ENCODE measurements at places on chromosomes 6 and 20.

GRCh38 chr20:48175261-48175660 is 390.0 kb upstream of the SULF2 start:
- DNase-seq = no peak

GRCh38 chr20:48163505-48163904 is 378.2 kb upstream of the SULF2 start:
- DNase-seq = no peak

GRCh38 chr6:168981187-168981586 is 272.5 kb downstream of the THBS2 start:
- no peak for DNase-seq

GRCh38 chr6:10472634-10473033 is 48.5 kb upstream of the GCNT2 start:
- DNase-seq = no peak

GRCh38 chr6:160739955-160740354 is 37.9 kb downstream of the PLG start:
- no peak for DNase-seq

- no peak for DNase-seq
Measured at GRCh38 chr6:33718713-33719112, 7.2 kb upstream of the UQCC2 start.
